Suprapubic skin (tissue), 4 donors: ENCODE measurements at places on chromosomes 5 and 9.

- no peak for DNase-seq
- no peaks in the 10 kb centered on the region for H3K27me3 ChIP-seq
- H3K27ac ChIP-seq, result no peak overlapping the region
- H3K4me3 ChIP-seq, result no peak overlapping the region
- H3K4me1 ChIP-seq, result no peaks in the 10 kb centered on the region
Measured at GRCh38 chr5:76594107-76594506, 29.1 kb downstream of the F2RL2 start.

- no peaks in the 10 kb centered on the region for H3K27me3 ChIP-seq
- peak overlapping the region; percentile 87 for H3K4me3 ChIP-seq
- H3K4me1 ChIP-seq, result peaks cover 43% of the 10 kb centered on the region
- H3K27ac ChIP-seq, result peak overlapping the region; percentile 83
- no peaks in the 10 kb centered on the region for H3K36me3 ChIP-seq
- DNase-seq, result peak; percentile 69
Measured at GRCh38 chr5:61330341-61330844, 1.7 kb upstream of the ZSWIM6 start.

DNA sequence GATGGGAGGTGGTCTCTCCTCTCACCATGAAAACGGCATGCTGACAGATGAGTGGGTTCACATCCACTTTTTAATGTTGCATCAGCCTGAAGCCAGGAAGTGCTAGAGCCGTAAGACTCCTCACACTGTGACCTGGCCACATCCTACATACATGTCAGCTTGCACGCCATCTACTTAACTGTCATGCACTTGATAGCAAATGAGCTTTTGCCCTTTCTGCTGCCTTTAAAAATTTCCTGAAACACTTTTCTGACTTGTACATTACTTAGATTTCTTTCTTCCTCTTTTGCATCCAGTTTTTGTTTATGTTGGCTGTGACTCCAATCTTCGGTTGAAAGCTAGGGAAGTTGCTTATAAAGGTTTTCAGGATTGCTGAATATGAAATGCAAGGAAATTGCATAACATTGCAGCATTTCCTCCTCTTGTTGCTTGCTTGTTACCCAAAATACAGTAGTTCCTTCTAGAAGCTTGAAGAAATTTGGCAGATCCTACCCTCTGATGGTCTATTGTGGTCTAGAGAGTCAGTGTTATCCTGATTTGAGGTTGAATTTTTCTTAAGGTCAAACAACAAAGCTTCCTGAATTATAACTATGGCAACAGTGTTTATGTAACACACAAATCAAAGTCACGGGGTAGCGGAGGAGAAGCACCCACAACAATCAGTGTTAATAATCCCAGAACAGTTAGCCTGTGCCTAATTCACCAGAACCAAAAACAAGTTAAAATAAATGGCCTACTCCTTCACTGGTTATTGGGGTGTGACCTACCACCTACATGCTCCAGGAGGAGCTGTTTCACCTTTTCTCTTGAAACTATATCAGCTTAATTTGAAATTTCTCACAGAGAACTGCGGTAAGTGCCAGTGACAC, 232.5 kb downstream of the ARHGAP26 start:
- H3K4me3 ChIP-seq, result no peak overlapping the region
- no peaks in the 10 kb centered on the region for H3K27me3 ChIP-seq
- DNase-seq, result no peak
- H3K4me1 ChIP-seq, result peaks cover 35% of the 10 kb centered on the region
- H3K36me3 ChIP-seq, result no peaks in the 10 kb centered on the region

DNA sequence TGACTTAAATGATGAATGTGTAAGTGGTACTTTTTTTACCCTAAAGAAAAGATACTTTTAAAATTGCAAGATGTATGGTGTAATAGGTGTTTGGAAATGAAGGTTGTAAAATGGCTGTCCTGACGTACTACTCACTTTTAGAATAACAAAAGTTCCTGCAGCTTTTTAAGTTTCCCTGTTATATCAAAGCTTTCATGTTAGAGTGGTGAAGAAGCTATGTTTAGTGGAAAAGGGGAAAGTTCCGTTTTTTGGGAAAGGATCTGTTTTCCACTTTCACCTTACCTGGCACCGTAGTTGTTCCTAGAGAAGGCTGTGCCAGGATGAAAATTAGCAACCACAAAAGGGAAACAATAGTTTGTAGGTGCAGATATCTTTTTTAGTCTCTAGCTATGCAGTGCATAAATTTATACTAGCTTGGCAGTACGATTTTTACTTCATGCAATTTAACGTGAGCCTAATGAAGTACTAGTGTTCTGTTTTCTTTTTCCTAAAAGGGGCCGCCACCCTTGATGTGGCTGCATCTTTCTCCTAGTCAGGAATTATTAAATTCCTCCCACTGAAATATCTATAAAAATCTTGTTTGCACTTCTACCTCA, 1.3 kb downstream of the TNPO1 start:
- peaks cover 32% of the 10 kb centered on the region for H3K4me1 ChIP-seq
- no peaks in the 10 kb centered on the region for H3K27me3 ChIP-seq
- no peak for DNase-seq
- H3K36me3 ChIP-seq, result no peaks in the 10 kb centered on the region
- H3K27ac ChIP-seq, result peak overlapping the region; percentile 98

DNA sequence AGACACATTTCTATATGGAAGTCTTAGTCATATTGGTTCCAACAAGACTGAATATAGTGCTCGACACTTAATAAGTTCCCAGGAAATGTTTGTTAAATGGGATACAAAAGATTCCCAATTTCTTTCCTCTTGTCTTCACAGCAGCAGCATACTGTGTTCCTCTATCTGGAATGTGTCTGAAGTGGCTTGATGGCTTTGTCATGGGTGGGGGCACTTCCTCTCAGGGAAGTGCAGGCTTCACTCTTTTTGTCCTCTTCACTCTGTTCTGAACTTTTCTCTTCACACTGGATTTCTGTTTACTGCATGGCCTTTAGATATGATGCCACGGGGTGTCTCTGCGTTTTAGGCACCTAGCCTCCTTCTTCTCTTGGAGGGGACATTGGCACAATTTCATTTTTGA, 127.7 kb upstream of the C9orf72 start:
- H3K4me3 ChIP-seq, result no peak overlapping the region
- no peaks in the 10 kb centered on the region for H3K4me1 ChIP-seq
- no peaks in the 10 kb centered on the region for H3K27me3 ChIP-seq
- no peaks in the 10 kb centered on the region for H3K36me3 ChIP-seq

GRCh38 chr5:57468481-57469163, 14.0 kb downstream of the ACTBL2 start:
- no peaks in the 10 kb centered on the region for H3K4me1 ChIP-seq
- DNase-seq, result no peak
- no peaks in the 10 kb centered on the region for H3K36me3 ChIP-seq

DNA sequence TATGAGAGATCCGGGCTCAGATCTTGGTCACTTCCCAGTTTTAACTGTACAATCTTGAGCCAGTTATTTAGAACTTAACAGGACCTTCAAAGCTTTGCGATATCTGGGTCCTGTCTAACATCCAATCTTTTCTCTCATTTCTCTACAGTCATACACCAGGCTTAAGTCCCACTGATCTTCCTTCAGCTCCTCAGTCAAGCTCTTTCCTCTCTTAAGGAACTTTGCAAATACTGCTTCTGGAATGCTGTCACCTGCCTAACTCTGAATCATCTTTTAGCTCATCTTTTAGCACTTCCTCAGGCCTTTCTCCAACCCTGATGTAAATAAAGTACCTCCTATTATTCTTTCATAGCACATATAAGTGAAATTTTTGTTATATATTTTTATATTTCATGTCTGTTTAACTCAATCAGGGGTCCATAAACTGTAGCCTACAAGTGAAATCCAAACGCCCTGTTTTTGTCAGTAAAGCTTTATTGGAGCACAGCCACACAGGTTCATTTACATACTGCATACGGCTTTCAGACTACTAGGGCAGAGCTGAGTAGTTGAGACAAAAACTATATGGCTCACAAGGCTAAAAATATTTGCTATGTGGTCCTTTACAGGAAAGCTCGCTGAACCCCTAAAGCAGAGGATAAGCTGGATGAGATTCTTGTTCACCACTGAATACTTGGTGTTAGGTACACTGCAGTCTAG, 63.5 kb downstream of the MEF2C start:
- no peaks in the 10 kb centered on the region for H3K36me3 ChIP-seq
- DNase-seq, result no peak
- no peak overlapping the region for H3K4me3 ChIP-seq

GRCh38 chr5:148899993-148900392, 73.6 kb downstream of the ADRB2 start:
- H3K27me3 ChIP-seq, result no peaks in the 10 kb centered on the region
- DNase-seq, result no peak
- no peak overlapping the region for H3K4me3 ChIP-seq
- peaks cover 10% of the 10 kb centered on the region for H3K4me1 ChIP-seq
- H3K36me3 ChIP-seq, result no peaks in the 10 kb centered on the region

DNA sequence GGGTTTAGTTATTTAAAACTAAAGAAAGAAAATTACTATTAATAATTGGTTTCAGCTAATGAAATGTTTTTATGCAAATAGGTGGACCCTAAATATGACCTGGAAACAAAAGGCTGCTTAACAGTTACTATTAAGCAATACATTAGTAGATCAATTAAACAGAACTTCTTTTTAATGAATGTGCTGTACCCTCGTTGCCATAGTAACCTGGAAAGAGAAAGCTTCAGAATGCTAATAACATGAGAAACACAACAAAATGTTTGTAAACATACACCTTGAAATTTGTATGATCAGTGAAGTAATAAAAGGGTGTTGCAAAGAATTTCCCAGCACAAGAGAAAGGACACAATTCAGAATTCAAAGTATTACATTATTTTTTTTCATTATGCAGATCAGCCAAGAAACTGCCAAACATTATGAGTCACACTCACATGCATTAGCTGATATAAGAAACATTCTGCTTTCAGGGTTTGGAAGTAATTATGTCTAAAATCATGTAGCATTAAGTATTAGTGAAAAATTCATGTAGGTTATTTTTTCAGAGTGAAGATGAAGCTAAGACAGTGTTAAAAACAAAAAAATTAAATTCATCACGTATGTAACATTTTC, 348.3 kb downstream of the ISL1 start:
- H3K27ac ChIP-seq, result no peak overlapping the region
- H3K36me3 ChIP-seq, result no peaks in the 10 kb centered on the region
- no peak for DNase-seq
- no peaks in the 10 kb centered on the region for H3K27me3 ChIP-seq
- H3K4me3 ChIP-seq, result no peak overlapping the region
- no peaks in the 10 kb centered on the region for H3K4me1 ChIP-seq

GRCh38 chr5:111472579-111472978, 39.8 kb downstream of the STARD4 start:
- H3K4me1 ChIP-seq, result peaks cover 4% of the 10 kb centered on the region
- no peaks in the 10 kb centered on the region for H3K27me3 ChIP-seq
- DNase-seq, result no peak
- no peak overlapping the region for H3K4me3 ChIP-seq
- H3K36me3 ChIP-seq, result no peaks in the 10 kb centered on the region
- H3K27ac ChIP-seq, result no peak overlapping the region

- H3K4me1 ChIP-seq, result no peaks in the 10 kb centered on the region
- no peaks in the 10 kb centered on the region for H3K27me3 ChIP-seq
Measured at GRCh38 chr9:32426278-32426939, 42.0 kb downstream of the ACO1 start.

DNA sequence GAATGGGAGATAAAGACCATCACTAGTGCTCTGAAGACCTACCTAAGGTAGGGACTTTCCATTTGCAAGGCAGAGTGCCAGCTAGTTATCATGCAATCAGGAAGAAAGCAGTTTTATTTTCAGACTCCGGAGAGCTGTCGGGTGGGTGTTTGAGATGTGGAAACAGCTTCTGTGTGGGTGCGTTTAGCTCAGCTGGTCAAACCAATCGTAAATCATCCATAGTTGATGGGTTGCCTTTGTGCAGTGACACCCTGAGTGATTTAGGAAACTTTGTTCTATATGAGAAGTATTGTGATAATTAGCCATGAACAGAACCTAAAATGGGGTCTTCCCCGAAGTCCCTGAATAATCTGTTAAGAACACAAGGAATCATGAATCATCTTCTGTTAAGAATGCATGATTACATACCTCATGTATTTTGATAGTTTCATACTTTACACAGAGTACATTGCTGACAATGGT, 284.3 kb downstream of the ARHGAP26 start:
- no peak overlapping the region for H3K4me3 ChIP-seq
- peaks cover 15% of the 10 kb centered on the region for H3K4me1 ChIP-seq
- no peak overlapping the region for H3K27ac ChIP-seq
- H3K36me3 ChIP-seq, result no peaks in the 10 kb centered on the region
- H3K27me3 ChIP-seq, result no peaks in the 10 kb centered on the region

GRCh38 chr5:179765400-179765799, 28.4 kb upstream of the LTC4S start:
- DNase-seq, result no peak
- H3K36me3 ChIP-seq, result peaks cover 34% of the 10 kb centered on the region
- H3K4me3 ChIP-seq, result no peak overlapping the region
- H3K4me1 ChIP-seq, result peaks cover 62% of the 10 kb centered on the region
- no peaks in the 10 kb centered on the region for H3K27me3 ChIP-seq
